Right cardiac atrium (tissue), 5 donors: ENCODE measurements at places on chromosomes 3 and 15. TPM values are rescaled to one million over a fixed set of nuclear protein-coding genes. Genes with fewer than 3 reads are reported as not detected.

SPINK8 gene
- total RNA-seq, result not detected

SCAMP5 gene
- 4.5 TPM for total RNA-seq

CFAP44 gene
- total RNA-seq, result 3.3 TPM

GHRL gene
- total RNA-seq, result not detected

RTP3 gene
- not detected for total RNA-seq

SLC24A5 gene
- total RNA-seq, result not detected

EFCAB12 gene
- total RNA-seq, result 0.38 TPM

SLC12A1 gene
- total RNA-seq, result not detected

TUSC7 gene
- total RNA-seq, result not detected

AGBL1 gene
- not detected for total RNA-seq

PFN2 gene
- 74.6 TPM for total RNA-seq

GJD2 gene
- 2.0 TPM for total RNA-seq

ANKRD34C gene
- total RNA-seq, result not detected

DLEC1 gene
- total RNA-seq, result 1.0 TPM

NSMCE3 gene
- total RNA-seq, result 6.9 TPM

CSPG4 gene
- total RNA-seq, result 10.1 TPM

RPP25 gene
- total RNA-seq, result 8.1 TPM

LRRC2 gene
- total RNA-seq, result 13.3 TPM

LRRC3B gene
- not detected for total RNA-seq

MESP2 gene
- 0.29 TPM for total RNA-seq

FRMD4B gene
- 32.9 TPM for total RNA-seq

TFG gene
- total RNA-seq, result 98.6 TPM

DYNC1LI1 gene
- 41.2 TPM for total RNA-seq

AQP9 gene
- 0.97 TPM for total RNA-seq

SUSD5 gene
- 10.0 TPM for total RNA-seq

EPHB3 gene
- 1.3 TPM for total RNA-seq

ZFYVE19 gene
- total RNA-seq, result 14.4 TPM

P2RY12 gene
- 1.3 TPM for total RNA-seq

ADGRG7 gene
- not detected for total RNA-seq

GOLGA8H gene
- not detected for total RNA-seq

RARRES1 gene
- 149 TPM for total RNA-seq

KY gene
- total RNA-seq, result 3.1 TPM

CPA3 gene
- total RNA-seq, result 2.3 TPM

H1-8 gene
- total RNA-seq, result not detected

ATR gene
- 15.0 TPM for total RNA-seq

CACNA1D gene
- 11.3 TPM for total RNA-seq

XCR1 gene
- not detected for total RNA-seq

TNFSF10 gene
- total RNA-seq, result 23.0 TPM

STRIT1 gene
- total RNA-seq, result not detected

ANKUB1 gene
- not detected for total RNA-seq

COPS2 gene
- total RNA-seq, result 68.1 TPM

PLCB2 gene
- total RNA-seq, result 23.9 TPM

NANOGP8 gene
- total RNA-seq, result not detected

AZI2 gene
- 42.5 TPM for total RNA-seq

PRICKLE2 gene
- 10.6 TPM for total RNA-seq

DGKG gene
- total RNA-seq, result 19.7 TPM

OR4M2 gene
- not detected for total RNA-seq

LRTM1 gene
- total RNA-seq, result not detected
